ENCODE measurements at places on chromosomes 5 and 9.

DNA sequence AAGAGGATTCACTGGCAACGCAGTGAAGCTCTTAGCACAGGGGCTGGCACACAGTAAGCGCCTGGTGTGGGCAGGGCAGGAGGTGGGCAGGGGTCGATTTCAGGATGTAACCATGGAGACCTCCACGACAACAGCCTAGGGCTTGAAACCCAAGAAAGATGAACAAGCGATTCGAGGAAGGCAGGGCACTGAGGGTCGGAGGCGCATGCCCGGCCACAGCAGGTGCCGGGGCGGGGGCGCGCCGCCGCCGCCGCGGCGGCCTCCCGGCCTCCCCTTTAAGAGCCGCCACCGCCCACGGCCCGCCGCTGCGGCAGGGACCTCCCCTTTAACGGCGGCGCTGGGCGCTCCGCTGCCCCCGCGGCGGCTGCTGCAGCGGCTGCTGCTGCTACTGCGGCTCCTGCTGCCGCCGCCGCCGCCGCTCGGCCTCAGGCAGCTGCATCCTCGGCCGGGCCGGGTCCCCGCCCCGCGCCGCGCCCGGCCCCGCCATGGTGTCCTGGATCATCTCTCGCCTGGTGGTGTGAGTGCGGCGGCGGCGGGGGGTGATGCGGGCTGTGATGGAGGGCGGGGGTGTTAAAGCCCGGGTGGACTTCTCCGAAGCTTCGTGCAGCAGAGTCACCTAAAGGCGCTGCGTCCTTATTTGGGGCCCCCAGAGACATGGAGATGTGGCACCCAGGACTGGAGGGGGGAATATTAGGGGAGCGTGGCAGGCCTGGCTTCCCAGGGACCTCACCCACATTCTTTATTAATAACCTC is at the start of gene REEP2:
REEP2 (plus strand) TSS at position 334 of the 753 bp plus-strand sequence; CDS start at position 486, 152 bp downstream.
- DNase-seq = peak; percentile 42

DNA sequence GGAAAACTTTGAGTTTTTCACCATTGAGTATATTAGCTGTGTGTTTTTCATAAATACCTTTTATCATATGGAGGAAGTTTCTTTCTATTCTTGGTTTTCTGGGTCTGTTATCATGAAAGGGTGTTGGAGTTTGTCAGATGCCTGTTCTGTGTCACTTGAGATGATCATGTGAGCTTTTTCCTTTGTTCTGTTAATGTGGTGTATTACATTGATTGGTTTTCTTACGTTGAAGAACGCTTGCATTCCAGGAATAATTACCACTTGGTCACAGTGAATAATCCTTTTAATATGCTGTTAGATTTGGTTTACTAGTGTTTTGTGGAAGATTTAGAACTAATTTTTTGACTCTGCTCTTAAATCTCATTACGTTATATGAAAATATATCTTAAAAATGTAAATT is 7.8 kb downstream of the PLEKHG4B start:
- DNase-seq = no peak

GRCh38 chr9:137647096-137647714 is 28.4 kb downstream of the EHMT1 start:
- DNase-seq = no peak

DNA sequence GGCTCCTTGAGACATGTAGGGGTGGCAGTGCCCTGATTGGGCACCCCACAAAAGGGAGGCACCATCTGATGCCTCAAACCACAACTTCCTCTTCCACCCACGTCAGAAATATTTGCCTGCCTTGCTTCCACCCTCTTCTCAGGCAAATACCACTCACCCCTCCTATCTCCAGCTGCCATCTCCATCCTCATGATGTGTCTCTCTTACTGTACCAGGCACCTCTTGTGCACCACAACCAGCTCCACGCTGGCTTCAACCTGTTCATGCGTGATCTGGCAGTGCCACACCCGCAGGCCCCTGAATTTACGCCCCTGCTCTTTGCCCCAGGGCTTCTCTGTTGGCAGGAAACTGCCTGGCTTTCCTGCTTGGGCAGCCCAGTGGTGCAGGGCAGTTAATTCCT is 87.8 kb upstream of the HSPA9 start:
- DNase-seq = no peak

DNA sequence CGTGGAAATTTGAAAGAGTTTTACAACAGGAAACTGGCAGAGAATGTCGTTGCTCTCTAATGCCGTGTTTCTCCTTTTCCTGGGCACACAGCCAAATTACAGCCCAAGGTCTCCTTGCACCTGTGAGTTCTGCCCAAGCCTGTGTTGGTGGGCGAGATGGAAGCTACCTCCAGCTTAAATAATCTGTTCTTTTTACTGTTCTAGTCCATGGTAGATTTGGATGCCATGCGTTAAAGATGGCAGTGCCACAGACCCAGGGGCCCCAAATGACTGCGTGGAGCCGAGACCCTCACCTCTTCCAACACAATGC is 92.6 kb upstream of the IRX4 start:
- no peak for DNase-seq

DNA sequence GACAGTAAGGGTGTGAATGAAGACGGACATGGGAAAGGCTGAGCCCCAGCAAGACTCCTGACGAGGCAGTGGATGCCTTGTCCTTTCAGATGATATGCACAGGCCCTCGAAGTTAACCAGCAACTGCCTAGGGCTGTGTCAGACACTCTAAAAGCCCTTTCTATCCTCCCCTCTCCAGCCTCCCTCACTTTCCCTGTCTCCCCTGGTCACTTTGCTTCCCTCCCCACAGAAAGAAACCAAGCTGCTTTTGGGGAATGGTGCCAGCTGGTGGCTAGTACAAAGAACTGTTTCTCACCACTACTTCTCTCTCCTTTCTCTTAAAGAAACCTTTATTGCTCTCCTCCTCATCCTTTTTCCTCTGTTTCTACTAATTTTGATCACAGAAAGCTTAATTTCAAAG is 21.4 kb downstream of the LHFPL2 start:
- peak; percentile 24 for DNase-seq

DNA sequence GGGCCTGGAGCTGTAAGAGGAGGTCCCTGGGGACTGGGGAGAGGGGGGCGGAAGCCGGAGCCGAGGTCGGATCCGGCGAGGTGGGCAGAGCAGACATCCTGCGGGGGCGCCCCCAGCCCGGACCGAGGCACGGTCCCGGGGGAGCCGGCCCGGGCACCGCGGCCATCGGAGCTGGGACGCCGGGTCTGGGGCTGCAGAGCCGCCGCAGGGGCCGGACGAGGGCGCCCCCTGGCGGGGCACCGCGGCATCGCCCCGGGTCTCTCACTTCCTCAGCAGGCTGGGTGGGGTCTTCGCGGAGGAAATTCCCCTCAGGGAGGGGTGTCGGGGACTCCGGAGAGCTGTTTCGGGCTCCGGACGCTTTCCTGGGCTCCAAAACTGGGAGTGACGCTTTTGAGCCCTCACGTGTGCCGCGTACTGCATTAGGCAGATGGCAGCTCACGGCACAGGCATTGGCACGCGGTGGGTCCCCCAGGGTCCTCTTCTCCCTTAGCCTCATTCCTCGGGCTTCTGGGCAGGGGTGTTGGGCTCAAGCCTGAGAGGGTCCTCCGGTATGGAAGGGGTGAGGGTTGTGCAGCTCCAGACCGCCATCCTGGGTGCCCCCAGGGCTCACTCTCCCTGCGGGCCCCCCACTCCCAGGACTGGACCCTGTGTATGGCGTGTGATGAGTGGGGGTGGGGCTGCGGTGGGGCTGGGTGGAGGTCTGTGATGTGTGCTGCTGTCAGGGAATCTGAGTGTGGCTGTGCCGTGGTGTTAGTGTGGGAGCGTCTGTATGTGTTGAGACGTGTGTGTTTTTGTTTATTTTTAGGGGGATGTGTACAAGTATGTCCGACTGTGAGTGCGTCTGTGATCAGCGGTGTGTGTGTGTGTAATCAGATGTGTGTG is 29.6 kb downstream of the LHX2 start:
- DNase-seq = no peak

DNA sequence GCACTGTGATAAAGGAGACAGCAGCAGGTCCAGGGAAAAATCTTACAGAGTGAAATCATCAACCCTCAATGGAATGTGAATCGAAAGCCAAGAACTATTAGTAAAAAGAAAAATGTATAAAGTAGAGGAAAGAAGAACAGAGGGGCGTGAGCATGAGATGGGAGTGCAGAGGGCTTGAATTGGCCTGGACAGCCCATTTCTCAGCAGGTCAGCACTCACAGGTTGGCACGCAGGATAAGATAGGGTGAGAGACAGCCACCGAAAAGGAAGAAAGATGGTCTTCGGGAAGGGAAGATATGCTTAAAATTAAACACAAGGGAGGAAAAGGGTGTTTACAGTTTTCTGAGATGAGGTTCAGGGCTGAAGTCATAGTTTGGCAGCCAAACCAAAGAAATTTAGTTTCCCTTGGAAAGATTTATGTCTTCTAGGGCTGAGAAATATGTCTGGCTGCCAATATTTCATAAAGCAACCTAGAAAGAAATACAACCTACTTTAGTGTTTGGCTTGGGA is 524.7 kb downstream of the SPATA31D1 start:
- DNase-seq = peak; percentile 15
